ENCODE measurements at places on chromosomes 12 and 14.

DNA sequence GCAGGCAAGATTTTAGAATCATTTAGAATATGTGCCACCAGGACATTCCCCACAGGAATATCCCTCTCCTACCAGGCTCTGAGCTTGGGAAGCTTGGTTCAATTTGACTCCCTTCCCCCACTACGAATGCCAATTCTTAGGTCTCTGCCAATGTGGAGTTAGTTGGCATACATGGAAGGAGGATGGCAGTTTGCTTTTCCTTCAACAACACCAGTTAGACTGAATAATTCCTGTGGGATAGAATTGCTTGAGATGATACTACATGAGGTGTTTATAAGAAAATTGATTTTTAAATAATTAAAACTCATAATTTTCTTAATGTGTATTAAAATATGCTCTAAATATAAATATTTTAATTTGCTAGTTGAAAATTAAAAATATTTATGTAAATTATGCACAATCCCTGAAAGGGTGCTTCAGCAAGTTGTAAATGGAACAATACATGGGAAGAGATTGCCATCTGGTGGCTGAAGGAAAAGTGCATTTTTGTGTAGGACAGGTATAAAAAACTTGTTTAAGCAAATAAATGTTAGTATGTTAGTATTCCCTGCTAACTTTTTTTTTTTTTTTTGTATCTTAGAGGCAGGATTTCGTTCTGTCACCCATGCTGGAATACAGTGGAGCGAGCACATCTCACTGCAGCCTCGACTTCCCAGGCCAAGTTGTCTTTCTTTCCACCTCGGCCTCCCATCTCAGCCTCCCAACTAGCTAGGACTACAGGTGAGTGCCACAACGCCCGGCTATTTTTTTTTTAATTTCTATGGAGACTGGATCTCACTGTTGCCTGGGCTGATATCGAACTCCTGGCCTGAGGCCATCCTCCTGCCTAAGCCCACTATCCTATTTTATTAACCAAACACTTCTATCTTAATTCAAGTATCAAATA lies 25.8 kb upstream of the STRAP start:
- DNase-seq, result no peak

GRCh38 chr12:80262771-80263170 lies 163.4 kb downstream of the OTOGL start:
- no peak for DNase-seq

GRCh38 chr12:81207664-81208063 lies 129.8 kb downstream of the ACSS3 start:
- no peak for DNase-seq

GRCh38 chr14:106844608-106845285 lies 1318.4 kb downstream of the TMEM121 start:
- no peak for DNase-seq

GRCh38 chr14:106738075-106738474 lies 1211.7 kb downstream of the TMEM121 start:
- DNase-seq, result no peak

DNA sequence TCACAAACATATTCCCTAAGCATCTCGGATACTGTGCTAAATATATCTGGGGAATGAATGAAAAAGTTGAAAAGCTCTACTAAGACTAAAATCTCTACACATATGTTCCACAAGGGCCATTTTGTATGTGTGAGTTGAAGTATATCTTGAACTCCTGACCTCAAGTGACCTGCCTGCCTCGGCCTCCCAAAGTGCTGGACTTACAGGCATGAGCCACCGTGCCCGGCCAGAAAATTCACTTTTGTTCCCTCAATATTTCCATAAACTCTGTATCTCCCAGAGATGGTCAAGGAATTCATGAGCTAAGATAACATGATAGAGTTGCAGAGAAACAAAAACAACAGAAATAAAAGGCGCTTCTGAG lies 1.5 kb upstream of the TUBA1C start:
- DNase-seq, result no peak
